ENCODE measurements at places on chromosomes 4 and X. TPM values are rescaled to one million over a fixed set of nuclear protein-coding genes. Genes with fewer than 3 reads are reported as not detected.
A peak's percentile ranks its signal among the peaks of the same experiment; 100 is the strongest.

ANAPC10 gene
- 22.7 TPM for total RNA-seq

DDIT4L gene
- 3.8 TPM for total RNA-seq

PAGE2B gene
- not detected for total RNA-seq

ANAPC4 gene
- total RNA-seq = 36.1 TPM

PHF8 gene
- 32.8 TPM for total RNA-seq

HSFX1 gene
- 1.3 TPM for total RNA-seq

MND1 gene
- total RNA-seq = 0.64 TPM

FAM184B gene
- total RNA-seq = 0.33 TPM

SPACA5 gene
- total RNA-seq = not detected

GRCh38 chr4:88077911-88078524 is 70.6 kb downstream of the PKD2 start:
- peak; percentile 37 for DNase-seq

DNA sequence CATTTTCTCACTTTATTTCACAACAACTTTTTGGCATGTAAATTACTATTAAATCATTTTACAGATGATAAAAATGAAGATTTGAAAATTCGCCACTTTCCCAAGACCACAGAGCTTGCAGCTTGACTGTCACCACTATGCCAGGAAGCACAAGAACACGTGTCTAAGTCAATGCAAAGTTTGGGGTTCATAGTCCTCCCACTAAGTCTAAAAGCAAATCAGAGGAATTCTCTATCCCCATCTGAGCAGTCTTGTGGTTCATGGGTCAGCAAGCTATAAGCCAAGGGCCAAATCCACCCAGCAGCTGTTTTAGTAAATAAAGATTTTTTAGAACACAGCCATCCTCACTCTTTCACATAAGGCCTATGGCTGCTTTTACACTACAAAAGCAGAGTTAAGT is 833.3 kb upstream of the INTU start:
- DNase-seq = no peak

GRCh38 chr4:140256941-140257340 is 103.0 kb upstream of the MAML3 start:
- no peak for DNase-seq

DNA sequence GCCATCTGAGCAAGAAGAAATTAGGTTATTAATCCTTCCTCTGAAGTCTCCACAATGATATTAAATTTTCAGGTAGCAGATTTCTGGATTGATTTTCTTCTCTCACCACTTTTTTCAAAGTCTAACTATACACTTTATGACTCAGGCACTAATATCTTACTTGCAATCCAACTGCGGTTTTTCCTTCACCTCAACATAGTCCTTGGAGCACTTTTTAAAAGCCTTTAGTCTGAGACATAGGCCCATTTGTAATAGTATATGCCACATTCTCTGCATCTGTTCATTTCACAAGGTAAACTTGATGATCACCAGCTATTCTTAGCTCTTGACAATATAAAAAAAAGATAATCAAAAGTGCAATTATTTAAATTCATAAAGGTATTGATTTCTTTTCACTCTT is 55.9 kb upstream of the EDNRA start:
- DNase-seq = no peak

DNA sequence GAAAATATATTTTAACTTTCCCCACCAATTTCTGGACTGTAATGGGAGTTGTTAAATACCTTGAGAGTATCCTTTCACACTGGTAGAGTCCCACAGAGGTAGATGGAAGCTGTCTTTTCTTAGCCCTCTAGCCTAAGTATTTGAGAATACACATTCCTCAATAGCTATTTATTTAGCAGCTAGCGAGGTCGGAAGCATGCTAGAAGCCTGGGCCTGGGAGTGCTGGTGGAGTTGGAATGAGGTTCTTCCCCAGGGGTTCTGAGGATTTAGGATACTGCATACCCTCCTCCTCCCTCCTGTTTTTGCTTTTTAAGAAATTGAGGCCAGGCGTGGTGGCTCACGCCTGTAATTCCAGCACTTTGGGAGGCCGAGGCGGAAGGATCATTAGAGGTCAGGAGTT is 999 bp upstream of the KLHL15 start:
- DNase-seq = no peak

- DNase-seq = no peak
Measured at GRCh38 chr4:75790024-75790423, 65.6 kb downstream of the USO1 start.

DNA sequence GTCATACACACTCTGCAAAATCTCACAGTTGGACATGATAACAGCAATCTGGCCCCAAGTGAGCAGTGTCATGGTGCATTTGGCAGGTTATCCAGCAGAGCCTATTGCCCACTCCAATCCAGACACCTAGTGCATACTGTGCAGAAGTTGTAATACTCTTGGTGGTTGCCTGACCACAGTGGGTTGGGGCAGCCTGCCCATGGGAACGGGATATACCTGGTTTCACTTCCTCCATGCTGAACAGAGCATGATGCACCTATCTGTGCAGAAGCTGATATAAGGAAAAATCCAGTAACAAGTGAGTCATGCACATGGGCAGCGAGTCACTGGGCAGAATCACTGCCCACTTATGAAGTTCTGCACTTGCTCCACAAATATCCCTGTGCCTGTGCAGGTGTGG is 105.3 kb upstream of the IGSF1 start:
- no peak for DNase-seq

GRCh38 chr4:152029631-152030030 is 268.8 kb upstream of the GATB start:
- no peak for DNase-seq

GRCh38 chr4:149988087-149988410 is 90.2 kb upstream of the DCLK2 start:
- no peak for DNase-seq

DNA sequence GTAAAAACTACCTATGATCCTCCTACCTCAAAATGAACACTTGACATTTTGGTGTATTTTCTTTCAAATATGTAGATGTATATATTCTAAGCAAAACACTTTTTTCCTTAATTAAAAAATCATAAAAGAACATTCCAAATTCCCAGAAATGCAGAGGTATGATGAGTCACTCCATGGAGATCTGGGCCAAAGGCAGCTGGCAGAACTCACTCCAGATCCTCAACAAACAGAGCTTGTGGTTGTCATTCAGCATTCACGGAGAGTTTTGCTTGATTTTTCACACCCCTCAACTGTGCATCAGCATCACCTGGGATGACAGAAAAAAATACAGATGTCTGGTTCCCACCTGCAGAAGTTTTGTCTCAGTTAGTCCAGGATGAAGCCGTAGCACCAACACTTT is 144.6 kb downstream of the KIT start:
- no peak for DNase-seq

DNA sequence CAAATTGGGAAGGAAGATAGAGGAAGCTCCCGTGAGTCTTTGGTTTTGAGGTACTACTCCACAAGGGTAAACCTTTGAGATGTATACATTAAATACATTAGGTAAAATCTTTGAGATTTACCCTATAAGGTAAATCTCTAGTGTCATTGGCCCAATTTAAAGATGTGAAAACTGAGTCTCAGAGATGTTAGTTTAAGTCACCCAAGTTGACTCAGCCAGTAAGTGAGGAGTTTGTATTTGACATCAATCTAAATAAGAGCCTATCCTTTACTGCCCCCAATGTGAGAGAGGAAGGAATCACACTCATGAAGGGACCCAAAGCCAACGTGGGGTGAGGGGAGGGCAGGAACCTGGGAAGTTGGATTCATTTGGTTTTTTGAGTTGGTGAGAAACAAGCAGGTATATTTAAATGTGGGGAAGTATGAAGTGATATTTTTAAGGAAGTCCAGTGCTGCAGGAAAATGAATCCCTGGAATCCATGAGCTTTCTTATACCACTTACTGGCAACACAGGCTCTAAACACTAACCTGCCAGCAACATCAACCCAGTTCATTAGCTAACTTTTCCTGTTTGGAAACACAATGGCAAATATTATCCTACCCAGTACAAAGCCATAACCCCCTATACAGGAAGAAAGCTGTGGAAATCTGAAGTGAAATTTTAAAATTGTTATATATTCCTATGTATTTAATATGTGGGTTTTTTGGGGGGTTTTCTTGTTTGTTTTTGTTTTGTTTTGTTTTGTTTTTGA is 55.3 kb downstream of the PALLD start:
- no peak for DNase-seq

DNA sequence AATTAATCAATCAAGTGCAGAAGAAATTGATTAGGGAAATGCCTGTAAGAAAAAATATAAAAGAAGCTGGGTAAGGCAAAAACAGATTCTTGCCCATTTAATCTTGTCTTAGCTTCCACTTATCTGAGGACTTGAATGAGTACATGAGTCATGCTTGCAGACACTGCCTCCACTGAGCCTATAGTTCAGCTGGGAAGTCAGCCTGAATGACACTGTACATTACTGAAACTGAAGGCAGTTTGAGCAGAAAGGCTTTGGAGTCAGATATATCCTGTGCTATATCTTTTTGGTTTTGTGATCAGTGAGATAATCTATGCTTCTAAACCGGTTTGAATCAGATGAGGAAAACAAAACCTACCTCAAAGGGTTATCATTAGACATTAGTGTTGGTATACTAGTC is 61.3 kb downstream of the NUDT11 start:
- no peak for DNase-seq

DNA sequence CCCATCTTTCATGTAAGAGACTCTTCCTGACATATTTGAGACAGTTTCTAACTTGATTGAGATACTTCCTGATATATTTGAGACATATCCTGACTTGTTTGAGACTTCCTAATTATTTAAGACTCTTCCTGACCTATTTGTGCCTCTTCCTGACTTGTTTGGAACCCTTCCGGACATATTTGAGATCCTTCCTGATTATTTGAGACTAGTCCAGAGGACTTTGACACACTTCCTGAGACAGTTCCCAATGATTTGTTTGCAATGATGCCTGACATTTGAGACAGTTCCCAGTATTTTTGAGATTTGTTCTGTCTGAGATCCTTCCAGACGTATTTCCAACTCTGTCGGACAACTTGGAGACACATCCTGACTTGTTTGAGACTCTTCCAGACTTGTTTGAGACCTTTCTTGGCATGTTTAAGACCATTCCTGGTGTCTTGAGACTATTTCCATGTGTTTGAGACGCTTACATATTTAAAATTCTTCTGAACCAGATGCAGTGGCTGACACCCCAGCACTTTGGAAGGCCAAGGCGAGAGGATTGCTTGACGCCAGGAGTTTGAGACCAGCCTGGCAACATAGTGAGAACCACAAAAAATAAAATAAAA is 118.9 kb upstream of the USP9X start:
- DNase-seq = no peak

DNA sequence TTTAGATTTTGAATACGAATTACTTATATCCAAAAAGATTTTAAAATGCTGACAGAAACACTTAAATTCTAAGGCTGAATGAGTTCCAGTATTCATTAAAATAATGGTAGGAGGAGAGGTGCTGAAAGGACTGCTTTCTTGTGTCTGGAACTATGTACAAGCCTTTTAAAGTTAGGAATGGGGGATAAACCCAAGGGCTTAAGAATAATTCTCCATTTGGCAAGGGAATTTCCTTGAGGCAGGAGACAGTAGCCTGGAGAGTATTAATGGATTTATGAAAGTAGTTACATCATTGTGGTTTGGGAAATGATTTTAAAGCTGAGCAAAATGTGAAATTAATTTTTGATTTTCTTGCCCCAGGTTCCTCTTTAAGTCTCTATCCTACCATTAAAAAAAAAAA is 266.5 kb upstream of the KCNIP4 start:
- no peak for DNase-seq

Data from breast epithelium (tissue), 4 donors.